ENCODE measurements at places on chromosomes 4 and X.

DNA sequence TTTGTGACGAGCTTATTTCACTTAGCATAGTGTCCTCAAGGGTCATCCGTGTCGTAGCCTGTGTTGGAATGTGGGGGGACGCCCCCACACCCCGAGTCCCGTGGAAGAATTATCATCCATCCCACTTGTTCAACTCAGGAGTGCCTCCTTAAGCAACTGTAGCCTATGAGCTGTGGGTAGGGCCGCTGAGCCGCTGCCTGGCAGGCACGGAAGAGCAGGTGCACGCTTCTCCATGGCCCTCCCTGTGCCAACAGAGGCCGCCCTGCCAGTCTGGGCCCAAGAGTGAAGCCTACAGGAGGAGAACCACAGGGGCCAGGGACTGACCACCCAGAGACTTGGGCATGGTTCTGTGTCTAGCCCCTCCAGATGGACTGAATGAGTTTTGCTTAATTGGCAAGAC lies 2.3 kb upstream of the RGS12 start:
- DNase-seq, result no peak

DNA sequence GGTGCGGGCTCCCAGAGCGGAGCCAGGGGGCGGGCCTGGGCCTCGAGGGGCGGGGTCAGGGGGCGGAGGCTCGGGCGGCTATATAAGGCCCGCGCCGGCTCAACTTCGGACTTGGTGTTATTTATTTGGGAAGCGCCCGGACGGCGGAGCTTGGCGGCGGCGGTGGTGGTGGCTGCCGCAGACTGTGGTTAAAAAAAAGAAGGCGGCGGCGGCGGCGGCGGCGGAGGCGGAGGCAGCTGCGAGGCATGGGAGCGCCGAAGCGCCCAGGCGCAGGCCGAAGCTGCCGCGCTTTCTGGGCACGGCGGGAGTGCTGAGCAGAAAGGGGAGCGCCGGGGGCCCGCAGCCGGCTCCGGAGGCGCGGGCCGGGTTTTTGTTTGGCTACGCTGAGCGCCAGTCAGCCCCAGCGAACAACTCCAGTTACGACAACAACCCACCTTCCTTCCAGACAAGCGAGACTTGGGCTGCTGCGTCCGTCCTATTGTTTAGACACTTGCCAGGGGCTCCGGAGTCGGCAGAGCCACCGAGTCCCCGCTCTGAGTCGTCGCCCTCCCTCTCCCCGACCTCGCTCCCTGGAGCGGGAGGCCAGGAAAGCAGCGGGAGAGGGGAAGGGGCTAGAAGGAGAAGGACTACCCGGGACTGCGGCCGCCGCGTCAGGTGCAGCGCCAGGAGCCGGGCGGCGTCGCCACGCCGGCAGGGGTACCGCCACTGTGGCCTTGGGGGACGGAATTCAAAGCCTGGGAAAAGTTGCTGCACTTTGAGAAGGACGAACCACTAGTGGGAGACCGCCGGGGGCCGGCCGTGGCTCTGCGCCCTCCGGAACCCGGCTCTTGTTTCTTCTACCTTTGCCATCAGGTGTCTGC lies at the start of gene SLIT2:
Gene SLIT2, plus strand, starts transcription at position 110 of the 860 bp plus-strand sequence. CDS start 1,911 bp downstream, outside the sequence.
- no peak for DNase-seq

DNA sequence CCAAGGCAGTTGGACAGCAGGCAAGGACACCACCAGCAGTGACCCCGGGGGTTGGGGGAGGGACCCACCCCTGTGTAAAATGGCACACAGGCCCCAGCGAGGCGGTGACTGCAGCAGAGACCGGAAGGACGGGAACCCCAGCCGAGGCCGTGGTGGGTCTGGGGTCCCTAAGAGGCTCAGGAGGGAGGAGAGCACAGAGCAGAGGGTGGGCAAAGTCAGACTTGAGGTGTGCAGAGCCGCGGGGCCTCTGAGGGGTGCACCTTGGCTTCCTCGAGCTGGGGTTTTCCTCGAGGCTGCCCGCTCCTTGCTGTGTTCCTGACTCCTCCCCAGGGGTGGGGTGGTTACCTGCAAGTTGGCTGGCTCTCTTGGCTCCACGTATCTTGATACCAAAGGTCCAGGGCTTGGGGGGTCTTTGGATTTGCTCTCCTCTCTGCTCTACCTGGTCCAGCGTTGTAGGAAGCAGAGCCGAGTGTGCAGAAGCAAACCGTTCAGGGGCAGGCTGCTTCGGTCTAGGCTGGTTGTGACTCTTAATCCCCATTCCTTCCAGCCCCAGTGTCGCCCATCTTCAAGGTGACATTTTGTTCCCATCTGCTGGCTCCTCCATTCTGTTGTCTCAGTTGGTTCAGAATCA lies 37.9 kb upstream of the SORCS2 start:
- DNase-seq, result no peak

DNA sequence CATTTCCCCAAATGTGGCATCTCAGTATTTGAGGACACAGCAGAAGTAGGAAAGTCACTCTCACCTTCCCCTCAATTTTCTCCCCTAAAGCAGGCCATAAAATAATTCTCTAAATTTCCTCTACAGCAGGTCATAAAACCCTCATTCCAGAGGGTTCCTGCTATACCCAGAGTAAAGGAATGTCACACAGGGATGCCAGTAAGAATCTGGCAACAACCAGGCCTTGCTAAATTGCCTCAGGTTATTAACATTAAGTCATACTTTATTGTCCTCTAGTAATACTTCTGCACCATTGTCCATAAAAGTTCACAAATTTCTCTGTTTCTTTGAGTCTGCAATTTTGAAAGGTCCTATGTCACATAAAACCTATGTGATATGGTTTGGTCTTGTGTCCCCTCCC lies 685.7 kb upstream of the SLIT2 start:
- DNase-seq, result no peak

GRCh38 chr4:176635372-176636261 lies 157.1 kb downstream of the VEGFC start:
- no peak for DNase-seq

DNA sequence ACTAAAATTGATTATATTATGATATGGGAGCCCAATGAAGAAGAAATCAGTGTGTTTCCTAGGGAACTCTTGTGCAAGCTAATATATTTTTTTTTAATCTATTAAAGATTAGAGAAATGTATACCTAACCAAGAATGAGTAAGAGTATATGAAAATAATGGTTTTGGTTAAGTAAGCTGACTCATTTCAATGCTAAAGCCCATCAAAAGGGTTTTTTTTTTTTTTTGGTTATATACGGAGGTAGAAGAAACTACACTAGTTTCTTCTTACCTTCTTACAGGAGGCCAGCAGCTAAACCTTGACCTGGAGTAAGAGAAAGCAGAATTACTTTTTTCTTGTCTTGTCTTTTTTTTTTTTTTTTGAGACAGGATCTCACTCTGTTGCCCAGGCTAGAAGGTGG lies 27.5 kb downstream of the RUFY3 start:
- no peak for DNase-seq

DNA sequence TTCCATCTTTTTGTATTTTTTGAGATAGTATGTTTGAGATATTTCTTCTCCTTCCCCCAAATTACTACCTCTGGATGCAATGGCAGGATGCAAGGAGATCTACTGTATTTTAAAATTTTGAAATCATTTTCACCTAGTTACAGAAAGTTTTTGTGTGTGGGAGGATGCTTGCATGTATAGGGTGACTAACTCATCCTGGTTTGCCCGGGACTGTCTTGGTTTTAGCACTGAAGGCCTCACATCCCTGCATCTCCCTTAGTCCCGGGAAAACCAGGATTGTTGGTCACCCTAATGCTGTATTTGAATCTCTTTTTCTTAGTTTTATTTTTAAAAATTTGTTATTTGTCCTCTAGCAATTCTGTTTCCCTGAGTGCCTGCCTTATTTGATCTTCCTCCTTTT lies 12.1 kb downstream of the SUPT20HL2 start:
- DNase-seq, result no peak
